ENCODE measurements at places on chromosomes 6 and 20.

DNA sequence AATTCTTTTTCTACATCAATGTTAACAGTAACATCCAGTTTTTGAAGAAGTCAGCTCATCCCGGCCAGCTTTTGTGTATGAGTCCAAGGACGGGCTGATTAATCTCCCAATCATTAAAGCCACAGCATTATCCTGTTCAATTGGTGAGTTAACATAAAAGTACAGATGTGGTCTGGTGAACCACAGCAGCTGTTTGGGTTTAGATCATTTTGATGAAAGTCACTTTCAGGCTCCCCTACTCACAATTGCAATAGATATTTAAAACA lies 69.0 kb upstream of the NFATC2 start:
- DNase-seq, result no peak

- no peak for DNase-seq
These were observed 87.8 kb downstream of the PLEKHG1 start for GRCh38 chr6:150687508-150687907.

DNA sequence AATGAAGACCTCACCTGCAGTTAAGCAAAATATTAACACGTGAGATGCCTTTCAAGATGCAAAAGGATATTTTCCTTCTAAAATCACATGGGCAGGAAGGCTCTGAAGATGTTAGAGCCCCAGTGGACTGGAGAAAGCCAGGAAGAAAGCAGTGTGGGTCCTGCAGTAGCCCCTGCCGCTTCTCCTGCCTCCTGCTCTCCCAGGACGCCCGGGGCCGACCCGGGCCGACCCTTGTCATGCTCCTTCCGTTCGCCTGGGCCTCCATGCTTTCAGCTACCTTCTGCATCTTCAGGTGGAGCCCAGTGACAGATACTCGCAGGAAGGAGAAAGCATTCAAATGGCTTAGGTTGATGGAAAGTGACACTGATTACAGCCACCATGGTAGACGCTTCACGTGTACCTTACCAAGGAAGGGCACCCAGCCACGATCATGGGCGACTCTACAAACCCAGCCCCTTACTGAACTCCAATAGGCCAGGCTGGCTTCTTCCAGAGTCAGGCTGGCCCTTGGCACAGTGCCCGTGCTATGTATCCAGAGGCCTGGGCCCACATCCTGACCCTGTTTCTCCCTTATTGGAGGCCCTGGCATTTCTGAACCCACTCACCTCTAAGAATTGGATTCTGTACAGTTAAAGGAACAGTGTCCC lies 69.0 kb downstream of the TCP11 start:
- DNase-seq, result no peak

- no peak for DNase-seq
These were observed 562.1 kb downstream of the PRKN start for GRCh38 chr6:162165479-162165878.

GRCh38 chr6:160076009-160076408 lies 45.6 kb upstream of the SLC22A1 start:
- no peak for DNase-seq

GRCh38 chr6:71544028-71544427 lies 255.4 kb downstream of the OGFRL1 start:
- no peak for DNase-seq

DNA sequence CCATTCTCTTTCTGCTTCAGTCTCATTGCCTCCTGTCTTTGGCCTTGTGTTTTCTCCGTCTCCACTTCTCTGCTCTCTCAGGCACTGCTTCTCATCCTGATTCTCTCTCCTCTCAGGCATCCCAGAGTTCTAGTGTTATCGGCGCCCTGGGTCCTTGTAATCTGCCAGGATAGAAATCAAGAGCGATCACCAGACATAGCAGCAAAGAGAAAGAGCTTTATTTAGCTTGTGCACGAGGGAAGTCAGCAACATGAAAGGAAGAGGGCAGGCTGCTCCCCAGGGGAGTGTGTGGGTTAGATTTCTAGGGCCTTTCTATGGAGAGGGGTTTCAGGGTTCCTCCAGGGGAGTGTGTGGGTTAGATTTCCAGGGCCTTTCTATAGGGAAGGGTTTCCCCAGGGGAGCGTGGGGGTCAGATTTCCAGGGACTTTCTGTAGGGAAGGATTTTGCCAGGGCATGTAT lies 32.5 kb downstream of the SUN5 start:
- no peak for DNase-seq

DNA sequence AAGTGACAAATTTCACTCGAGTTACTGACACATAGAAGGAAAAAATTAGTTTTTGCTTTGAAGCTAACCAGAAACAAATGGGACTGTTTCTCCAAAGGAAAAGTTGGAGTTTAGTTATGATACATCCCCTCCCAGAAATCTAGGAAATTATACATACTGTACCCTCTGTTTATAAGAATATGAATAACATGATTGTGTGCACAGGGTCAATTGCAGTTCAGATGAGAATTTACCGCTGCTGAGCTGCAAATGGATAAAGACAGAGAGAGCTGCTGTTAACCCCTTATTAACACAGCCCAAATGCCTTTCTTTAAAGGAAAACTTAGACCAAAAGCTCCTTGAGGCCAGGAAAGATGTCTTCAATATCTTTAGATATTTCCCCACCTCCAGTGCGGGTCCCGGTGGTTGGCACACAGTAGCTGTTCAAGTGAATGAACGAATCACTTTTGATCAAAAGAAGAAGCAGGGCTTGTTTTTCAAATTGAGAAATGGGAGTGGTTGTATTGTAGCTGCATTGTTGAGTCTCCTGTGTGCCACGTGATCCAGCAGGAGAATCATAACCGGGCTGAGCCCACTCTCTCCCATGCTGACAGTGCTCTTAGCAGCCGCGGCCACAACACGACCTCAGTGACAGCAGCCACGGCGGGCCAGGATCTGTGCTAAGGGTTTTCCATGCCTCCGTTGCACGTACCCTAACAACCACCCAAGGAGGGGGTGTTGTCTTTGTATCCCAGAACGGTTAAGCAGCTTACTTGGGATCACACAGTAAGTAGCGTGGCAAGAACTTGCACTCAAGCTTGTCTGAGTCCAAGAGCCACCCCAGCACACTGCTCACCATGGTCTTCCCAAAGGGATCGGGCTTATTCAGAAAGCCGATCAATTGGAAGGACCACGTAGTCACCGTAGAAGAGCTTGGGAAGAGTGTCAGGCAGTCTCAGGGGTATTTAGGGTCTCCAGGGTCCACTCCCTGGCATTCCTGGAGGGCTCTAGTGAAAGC lies 53.5 kb upstream of the BMP6 start:
- no peak for DNase-seq

- no peak for DNase-seq
These were observed 690 bp downstream of the GDAP1L1 start for GRCh38 chr20:44247586-44248409.

GRCh38 chr6:155882527-155883333 lies 427.1 kb upstream of the NOX3 start:
- DNase-seq, result no peak

Measured in T-helper 2 cell (primary cell).